ENCODE measurements at places on chromosomes 1 and 21. TPM values are rescaled to one million over a fixed set of nuclear protein-coding genes. Genes with fewer than 3 reads are reported as not detected.

OR2T3 gene
- total RNA-seq: not detected

GRCh38 chr1:30422251-30422650 lies 301.1 kb downstream of the MATN1 start:
- no peak for DNase-seq

GRCh38 chr1:33367485-33368405 lies 46.8 kb upstream of the A3GALT2 start:
- DNase-seq: peak; percentile 93

RASSF5 gene
- 2.7 TPM for total RNA-seq

DNA sequence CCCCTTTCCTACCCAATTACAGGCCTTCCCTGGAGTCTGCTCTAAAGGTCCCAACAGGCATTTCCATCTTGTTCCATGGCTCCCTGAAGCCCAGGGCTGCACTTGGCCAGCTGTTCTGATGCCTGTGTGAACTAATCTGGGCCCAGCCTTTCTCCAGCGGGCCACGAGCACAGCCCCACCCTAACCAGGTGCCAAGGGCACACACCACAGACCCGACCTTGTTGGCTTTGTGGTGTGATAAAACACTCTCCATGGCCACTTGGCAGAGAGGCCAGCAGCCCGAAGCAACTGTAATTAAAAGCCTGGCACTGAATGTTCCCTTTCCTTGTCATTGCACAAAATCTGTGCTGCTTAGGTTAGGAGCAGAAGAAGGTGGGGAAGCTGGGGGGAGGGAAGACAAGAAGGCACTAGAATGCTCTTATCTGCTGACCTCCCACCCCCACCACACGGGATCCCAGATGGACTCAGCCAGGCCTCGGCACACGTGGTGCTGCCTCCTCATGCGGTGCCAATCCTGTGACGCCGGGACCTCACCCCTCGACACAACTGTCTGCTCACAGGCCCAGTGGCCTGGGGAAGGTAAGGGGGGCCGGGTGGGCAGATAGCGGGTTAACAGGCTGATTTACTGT lies 9.9 kb downstream of the HCRTR1 start:
- DNase-seq: no peak

CHRM3 gene
- total RNA-seq: 1.3 TPM

GRCh38 chr1:1173793-1174415 lies at the start of gene TTLL10:
Gene TTLL10, plus strand, starts transcription at chr1:1173880. Its CDS starts 5,336 bp downstream, at chr1:1179216.
- peak; percentile 35 for DNase-seq

CD160 gene
- not detected for total RNA-seq

- DNase-seq: no peak
These were observed 33.0 kb downstream of the COP1 start for GRCh38 chr1:176174108-176174507.

GRCh38 chr21:35711213-35711612 lies 349.1 kb downstream of the SETD4 start:
- no peak for DNase-seq

- no peak for DNase-seq
These were observed 7.9 kb downstream of the TNFSF18 start for GRCh38 chr1:173042806-173043205.

- DNase-seq: peak; percentile 68
These were observed 16.6 kb upstream of the LEMD1 start for GRCh38 chr1:205438213-205439158.

RCC1 gene
- total RNA-seq: 12.3 TPM

DNA sequence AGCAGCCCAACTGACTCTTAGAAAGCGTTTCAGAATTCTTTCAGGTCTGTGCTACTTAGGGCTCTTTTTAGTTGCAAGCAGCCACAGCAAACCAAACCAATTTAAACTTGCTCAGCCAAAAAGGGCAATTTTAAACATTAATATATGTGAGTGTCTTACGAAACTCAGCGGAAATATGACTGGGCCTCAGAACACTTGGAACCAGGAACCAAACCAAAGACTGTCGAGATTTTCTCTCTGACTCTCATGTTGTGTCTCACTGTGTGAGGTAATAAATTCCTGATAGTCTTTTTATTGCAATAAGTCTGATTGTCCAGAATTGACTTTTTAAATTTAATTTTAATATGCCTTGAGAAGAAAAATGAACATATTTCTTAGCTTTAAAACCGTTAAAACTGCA lies 122.3 kb downstream of the SYF2 start:
- no peak for DNase-seq

GRCh38 chr1:10401281-10401680 lies 2.4 kb downstream of the PGD start:
- DNase-seq: no peak

DNA sequence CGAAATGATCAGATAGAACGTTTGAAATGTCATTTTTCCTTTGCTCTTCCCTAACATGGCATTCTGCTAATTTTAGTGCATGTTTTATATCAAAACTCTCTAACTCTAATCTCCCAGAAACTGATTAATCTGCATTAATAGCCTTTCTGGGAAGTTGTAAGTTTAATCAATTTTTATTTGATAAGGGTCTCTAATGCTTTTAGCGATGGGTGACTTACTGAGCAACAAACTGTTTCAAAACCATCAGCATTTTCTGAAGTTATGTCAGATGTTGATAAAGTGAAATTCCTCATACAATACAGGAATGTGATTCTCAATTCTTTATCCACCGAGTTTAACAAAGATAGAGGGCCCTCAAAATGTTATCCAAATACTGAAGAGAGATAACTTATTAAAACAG lies 431.6 kb upstream of the CXADR start:
- DNase-seq: no peak

FAM72D gene
- total RNA-seq: 0.61 TPM

DNA sequence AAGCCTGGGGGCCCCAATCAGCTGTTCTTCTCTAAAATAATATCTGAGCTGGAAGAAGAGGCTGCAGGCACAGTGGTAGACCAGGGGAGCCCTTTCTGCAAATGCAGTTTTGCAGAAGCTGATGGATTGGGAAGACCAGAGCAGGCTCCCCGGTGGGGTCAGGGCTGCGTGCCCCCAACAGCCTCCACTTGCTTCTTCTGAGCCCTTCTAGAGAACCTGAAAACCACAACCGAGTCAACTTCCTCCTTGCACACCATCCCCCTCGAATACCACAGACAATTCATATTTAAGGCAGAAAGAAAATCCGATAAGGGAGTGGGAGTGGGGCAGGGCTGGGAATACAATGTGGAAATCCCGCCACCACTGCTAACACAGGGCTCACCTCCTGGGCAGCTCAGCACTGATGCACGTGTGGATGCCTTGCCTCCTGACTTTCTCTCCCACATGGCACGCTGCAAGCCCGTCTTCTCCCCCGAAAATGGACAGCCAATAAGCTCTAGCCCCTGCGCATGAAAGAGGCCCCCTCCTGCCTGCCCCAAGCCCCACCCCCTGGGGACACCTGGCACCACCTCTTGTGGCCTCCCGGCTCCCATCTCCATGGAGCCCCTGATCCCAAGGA lies 25.4 kb upstream of the ALDH4A1 start:
- no peak for DNase-seq

DNA sequence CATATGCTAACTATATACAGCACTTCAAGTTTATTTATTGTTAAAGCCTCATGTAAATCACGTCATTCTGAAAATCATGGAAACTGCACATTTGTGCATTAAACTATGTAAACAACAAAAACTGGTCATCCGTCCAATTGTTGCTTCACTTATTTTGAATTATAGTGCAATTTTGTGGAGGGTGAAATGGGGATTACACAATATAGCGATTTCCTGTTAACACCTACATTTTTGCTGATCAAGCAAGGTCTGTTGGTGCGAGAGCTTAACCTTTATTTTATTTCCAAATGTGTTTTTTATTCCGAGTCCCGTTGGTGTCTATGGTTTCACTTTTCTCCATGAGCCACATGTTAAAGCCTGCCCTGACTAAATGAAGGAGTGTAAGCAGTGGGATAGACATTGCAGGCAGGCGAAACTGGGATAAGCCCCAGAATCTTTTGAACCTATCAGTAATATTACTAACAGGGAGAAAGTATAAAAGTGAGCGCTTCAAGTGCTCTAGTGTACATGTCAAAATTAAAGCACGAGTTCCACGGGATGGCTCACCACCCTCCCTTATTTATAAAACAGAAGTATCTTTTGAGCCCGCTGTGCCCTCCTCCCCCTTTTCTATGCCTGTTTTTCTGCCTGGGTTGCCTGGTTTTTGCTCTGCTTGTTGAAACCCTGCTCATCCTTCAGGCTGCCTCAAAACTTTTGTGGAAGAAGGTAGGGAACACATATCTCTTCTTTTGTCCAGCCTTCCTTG lies 120.7 kb downstream of the NFIA start:
- DNase-seq: no peak

DNA sequence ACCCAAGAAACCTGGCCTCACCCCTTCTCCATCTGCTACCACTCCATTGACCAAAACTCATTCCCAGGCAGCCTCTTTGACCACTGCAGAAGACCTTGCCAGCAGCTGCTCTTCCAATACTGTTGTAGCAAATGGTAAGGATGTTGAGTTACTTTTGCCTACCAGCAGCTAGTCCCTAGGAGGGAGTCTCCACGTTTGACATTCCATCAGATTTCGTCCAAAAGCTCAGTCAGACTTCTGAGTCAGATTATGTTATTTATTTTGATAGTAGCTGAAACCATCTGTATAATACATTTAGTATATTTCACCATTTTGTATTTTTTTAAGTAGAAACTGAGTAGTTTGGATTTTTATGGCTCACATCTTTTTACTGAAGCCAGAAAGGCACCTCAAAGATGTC lies 51.5 kb upstream of the WNT2B start:
- DNase-seq: no peak

DNA sequence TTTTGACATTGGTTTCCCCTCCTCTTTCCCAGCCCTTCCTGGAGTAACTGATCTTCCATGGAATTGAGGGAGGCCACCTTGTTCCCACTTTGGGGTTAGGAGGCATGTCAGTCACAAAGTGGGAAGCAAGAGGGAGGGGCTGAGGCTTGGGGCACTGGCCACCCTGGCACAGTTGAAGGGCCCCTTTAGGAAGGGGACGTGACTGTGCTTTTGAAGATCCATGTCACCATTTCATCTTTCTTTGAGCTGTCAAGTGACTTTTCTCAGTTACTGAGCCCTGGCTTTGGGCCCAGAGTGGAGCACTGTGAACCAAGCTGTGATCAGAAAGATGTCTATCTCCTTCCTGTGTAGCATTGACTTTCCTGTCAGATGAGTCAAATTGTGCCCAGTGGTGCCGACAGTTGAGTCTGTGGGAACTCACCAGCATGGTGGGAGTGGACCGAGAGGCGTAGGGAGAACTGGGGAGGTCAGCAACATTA lies 38.5 kb upstream of the TDRD10 start:
- no peak for DNase-seq

DCST2 gene
- total RNA-seq: 0.64 TPM

DNA sequence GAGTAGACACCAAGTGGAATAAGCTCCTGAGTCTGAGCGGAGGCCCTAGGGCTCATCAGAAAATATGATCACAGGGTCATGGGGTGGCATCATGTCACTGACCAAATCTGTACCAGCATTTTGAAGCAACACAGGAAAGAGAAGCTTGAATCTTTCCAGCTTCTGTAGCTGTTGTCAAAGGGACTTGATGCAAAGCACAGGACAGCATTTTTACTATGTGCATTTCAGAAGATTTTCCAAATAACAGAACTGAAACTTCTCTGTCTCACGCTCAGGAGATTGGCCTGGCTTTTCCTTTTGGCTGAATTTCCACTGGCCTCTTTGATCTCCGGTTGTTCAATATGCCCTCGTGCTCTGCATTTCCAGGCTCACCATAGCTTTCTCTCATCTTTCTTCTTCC lies 127.2 kb upstream of the ATP1B1 start:
- DNase-seq: no peak

DNA sequence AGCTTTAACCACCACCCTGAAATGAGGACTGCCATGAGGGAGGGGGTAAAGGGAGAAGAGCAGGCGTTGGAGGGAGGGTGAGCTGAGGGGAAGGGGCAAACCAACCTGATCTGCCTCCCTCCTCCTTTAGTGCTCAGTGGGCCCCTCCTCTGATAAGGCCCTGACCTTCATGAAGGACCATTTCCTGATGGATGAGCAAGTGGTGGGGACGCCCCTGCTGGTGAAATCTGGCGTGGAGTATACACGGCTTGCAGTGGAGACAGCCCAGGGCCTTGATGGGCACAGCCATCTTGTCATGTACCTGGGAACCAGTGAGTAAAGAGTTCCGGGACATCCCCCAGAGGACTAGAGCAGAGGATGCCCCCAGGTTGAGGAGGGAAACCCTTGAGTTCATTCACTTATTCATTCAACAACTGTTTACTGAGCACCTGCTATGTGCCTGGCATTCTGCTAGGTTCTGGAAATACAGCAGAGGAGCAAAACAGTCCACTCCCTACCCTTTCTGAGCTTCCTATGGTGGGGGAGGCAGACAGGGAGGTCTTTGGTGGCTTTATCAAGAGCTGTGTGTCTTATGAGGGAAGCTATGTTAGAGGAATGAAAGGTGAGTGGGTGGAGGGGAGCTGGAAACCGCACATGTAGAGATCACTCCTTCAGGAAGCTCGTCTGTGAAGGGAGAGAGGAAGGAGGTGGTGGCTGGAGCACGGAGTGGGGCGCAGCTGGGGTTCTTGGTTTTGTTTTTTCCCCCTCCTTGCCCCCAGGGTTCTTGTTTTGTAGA lies 19.5 kb downstream of the SEMA4A start:
- no peak for DNase-seq

- no peak for DNase-seq
These were observed 10.4 kb downstream of the LGALS8 start for GRCh38 chr1:236534151-236534651.

CD1C gene
- total RNA-seq: not detected

- no peak for DNase-seq
These were observed 263.1 kb downstream of the GRIK3 start for GRCh38 chr1:36771240-36771639.

DNA sequence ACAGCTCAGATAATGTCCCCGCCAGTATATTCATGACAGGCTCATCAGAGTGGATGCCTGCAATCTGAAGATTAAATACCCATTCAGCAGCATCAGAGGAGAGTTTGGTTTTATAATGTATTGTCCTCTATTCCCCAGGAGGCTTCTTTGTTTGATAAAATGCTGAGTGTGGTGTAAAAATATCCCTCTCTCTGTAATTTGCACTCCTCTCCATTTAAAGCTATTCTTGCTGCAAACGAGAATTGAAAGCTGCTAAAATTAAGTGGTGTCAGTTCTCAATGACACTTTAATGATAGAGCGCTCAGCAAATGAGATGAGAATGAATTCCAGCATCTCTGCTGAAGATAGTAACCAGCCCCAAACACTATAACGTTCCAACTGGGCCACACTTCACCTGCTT lies 205.7 kb upstream of the RRP15 start:
- DNase-seq: no peak

DNA sequence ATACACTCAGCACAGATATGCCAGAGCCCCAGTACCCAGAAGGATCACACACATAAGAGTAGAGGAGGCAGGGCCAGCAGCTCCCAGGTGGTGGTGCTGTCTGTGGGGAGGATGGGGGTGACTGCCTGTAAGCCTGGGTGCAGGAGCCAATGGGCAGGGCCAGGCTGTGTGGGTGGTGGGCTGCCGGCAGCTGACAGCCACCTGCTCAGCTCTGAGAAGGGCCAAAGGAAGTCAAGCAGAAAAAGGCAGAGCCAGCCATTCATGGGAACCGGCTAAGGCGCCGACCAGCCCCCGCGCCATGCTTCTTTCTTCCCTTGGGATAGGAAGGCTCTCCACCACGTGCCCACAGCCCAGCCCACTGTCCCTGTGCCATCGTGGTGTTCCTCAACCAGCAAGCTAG lies 14.1 kb downstream of the PIK3C2B start:
- no peak for DNase-seq
